Suprapubic skin (tissue), 4 donors: ENCODE measurements at places on chromosomes 4 and X. TPM values are rescaled to one million over a fixed set of nuclear protein-coding genes. Genes with fewer than 3 reads are reported as not detected.

- no peak for DNase-seq
- H3K27me3 ChIP-seq, result no peaks in the 10 kb centered on the region
- H3K4me1 ChIP-seq, result peaks cover 11% of the 10 kb centered on the region
Observed at GRCh38 chr4:87390551-87390890, 467 bp downstream of the HSD17B11 start.

DNA sequence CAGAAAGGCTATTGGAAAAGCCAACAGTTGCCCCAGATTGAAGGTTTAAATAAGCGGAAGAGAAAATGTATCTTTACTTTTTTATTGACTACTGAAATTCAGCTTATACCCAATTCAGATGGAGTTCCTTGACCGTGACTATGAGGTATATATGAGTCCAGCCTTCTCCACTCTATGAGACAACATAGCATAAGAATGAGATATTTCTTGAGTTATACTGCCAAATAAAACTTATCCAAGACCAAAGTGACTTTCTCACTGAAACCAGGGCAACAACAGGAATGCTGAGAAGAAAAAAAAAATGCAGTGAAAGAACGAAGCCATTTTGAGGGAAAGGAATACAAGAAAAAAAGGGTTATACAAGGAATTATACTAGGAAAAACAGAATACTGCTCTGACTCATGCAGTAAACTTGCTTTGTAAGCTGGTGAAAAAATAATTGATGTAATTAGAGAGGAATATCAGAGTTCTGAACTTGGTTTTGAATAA is 16.3 kb upstream of the PDK3 start:
- H3K27me3 ChIP-seq, result no peaks in the 10 kb centered on the region
- no peaks in the 10 kb centered on the region for H3K36me3 ChIP-seq
- DNase-seq, result no peak
- no peaks in the 10 kb centered on the region for H3K4me1 ChIP-seq
- H3K4me3 ChIP-seq, result no peak overlapping the region

DNA sequence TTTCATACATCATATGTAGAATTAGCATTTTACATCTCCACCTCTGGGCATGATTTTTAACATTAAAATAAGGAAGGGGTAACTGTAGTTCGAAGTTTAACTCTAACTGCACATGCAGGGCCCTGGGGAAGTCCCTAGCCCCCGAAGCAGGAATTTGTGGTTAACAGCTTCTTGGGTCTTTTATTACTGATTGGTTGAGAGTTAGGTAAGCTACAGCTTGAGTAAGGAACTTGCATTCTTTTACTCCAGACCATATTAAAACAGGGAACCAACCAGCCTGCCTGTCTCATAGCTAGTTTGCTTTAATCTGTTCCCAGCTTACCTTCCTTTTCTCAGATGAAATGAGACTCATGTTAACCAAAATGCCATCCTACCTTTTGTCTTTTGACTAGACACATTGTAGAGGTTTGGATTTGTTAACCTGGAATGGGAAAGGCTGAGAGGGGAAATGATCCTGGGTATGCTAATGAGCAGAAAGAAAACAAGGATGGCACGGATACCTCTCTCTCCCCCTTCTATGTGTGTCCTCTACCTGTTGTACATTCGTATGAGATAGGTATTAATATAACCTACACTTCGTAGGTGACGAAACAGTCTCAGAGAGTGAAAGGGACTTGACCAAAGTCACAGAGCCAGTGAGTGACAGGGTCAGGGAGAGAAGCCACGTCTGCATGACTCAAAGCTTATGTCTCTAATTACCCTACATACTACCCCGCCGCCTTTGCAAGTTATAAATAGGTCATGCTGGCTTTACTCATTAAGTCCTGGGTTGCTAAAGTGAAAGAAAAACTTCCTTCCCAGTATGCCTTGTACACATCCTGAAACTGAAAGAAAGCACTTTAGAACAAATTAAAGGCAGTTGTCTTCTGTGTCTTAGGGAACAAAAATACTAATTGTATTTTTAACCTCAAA is 119.5 kb upstream of the AFF2 start:
- H3K4me3 ChIP-seq, result no peak overlapping the region
- H3K27me3 ChIP-seq, result no peaks in the 10 kb centered on the region
- no peak overlapping the region for H3K27ac ChIP-seq
- no peaks in the 10 kb centered on the region for H3K4me1 ChIP-seq
- DNase-seq, result no peak

DNA sequence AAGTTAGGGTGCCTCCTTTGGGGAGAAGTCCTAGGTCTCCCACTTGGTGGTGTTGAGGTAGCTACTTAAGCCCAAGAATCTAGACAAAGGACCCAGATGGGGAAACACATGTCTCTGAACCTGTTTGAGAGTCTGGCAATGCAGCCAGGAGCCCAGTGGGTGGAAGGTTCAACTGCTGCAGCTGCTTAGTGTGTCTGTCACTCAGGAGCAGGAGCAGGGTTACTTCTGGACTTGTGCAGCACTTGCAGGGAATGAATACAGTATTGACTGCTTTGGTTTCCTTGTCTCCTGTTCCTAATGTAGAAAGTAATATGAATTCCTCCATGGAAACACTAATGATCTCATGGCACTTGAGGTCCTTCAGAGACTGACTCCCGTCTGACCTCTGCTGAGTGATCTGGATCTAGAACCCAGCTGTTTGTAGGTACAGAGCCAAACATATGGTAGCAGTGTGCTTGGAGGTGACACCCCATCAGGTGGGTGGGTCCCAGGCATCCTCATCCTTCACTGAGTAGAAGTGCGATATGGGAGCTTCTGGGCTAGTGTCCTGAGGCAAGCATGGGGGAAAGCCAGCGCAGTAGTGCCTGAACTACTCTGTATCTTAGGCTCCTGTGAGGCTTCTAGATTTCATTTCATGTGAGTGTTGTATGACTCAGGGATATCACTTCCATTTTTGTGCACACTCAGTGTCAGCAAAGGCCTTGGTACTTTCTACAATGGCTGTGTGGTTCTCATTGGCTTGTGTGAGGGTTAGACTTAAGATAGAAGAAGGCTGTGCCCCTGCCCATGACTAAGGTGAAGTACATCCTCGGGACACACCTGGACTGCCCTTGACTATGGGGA is 85.0 kb upstream of the WDR1 start:
- DNase-seq, result no peak
- no peaks in the 10 kb centered on the region for H3K4me1 ChIP-seq
- H3K27me3 ChIP-seq, result no peaks in the 10 kb centered on the region
- H3K27ac ChIP-seq, result no peak overlapping the region
- no peaks in the 10 kb centered on the region for H3K36me3 ChIP-seq

Gene MAGEB2
- not detected for total RNA-seq

Gene FGF13
- total RNA-seq, result 2.0 TPM

Gene WDFY3
- 123 TPM for total RNA-seq
